NCI-H1105 treated with DMSO at 0.1 percent for 48 hours (cell line): ENCODE measurements at places on chromosomes 16 and 17.

DNA sequence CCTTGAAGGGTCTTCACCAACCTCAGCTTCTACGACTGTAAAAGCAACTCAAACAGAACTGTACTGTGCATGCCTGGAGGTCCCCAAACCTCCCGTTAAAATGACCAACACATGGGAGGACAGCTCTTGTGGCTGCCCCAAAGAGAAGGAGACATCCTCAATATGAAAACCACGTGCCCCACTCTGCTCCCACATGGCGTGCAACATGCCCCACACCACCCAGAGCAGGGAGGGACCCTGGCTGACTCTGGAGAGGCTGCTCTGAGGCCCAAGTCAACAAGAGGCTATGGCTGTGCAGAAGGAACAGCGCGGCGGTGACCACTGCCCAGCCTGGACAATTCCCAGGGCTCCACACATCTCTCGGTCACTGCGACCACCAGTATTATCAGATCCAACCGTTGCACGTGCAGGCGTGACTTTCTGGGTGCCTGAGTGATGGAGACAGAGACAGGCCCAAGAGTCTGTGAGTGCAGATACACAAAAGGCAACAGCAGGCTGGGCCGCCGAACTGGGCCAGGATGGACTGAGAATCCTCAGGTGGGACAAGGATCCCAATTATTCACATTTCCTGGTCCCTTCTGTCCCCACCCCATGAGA is 1.4 kb downstream of the PLD6 start:
- DNase-seq: no peak

DNA sequence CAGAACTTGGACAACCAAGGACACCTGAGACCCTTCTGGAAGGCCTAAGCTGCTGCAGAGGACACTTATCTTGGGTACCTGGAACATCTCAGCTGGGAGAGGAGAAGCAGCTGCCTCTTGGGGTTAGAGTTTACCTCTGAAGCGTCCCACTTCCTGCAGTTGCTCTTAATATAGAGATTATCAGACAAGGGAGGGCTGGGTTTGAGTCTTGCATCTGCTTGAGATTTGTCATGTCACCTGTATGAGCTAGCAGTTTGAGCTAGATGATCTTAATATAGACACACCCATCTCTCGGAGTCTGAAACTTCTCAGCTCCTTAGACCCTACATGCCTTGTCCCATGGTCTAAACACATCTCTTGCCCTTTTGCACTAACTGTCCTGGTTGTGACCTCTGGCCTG is 93.1 kb upstream of the CCL1 start:
- DNase-seq: no peak

DNA sequence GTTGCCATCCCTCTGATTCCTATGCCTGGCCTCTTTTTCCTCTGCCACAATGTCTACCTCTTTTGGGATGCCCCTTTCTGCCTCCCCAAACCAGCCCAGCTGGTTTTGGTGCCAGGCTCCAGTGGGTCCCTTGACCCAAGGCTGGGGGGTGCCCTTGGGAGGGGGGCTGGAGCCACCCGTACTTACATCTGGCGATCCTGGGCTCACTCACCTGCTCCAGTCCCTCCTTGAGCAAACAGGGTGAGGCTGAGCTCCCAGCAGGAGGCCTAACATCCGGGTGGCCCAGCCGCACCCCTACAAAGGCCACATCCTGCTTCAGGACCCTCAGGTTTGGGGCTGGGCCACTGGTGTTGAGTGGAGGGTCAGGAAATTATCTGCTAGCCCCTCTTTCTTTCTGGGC is 1.2 kb downstream of the ERN2 start:
- no peak for DNase-seq

- no peak for DNase-seq
These were observed 943 bp upstream of the COTL1 start for GRCh38 chr16:84618581-84619460.

DNA sequence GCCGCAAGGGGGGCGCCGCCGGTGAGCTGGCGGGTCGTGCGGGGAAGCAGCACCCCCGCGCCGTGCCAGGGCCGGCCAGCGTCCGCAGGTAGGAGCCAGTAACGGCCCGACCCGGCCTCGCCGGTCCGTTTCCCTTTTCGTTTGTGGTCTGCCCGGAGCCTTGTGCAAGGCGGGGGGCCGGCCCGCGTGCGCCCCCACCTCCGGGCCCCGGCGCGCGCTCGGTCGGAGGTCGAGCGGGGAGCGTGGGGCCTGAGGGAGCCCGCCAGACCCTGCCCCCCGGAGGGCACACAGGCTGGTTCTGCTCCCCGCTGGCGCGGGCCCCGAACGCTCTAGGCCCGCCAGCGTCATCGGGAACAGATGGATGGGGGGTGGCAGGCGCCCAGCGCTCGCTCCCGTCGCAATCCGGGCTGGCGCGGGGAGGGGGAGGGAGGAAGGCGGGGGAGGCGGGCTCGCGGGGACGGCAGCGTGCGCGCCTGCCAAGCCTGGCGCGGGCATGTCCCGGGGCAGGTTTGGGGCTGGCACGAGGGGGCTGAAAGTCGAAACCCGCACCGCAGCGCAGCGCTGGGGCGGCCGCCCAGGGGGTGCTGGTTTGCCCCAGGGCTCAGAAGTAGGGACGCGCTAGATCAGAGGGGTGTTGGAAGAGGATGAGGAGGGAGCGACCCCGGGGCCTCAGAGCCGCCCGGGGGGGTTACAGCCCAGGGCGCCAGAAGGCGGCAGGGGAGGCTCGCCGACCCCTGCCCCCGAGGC is 1.5 kb upstream of the GSE1 start:
- DNase-seq: peak; percentile 47

DNA sequence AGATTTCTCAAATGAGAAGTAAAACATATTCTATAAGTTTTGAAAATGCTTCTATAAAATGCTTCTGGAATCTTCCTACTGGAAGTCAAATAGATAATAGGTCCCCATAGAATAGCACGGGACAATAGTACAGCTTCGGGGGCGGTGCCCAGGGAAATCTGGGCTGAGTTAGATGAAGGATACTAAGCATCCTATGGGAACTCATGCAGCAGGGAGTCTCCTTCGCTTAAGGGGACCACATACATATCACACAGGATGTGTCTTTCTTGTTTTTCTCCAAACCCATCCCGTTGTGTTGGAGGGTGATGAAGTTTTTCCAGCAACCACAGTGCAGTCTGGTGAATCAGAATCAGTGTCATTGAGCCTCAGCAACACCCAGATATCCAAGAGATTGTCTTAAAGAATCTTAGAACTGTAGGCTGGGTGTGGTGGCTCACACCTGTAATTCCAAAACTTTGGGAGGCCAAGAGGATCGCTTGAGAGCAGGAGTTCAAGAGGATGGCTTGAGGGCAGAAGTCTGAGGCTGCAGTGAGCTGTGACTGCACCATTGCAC is 84.2 kb downstream of the PITPNC1 start:
- DNase-seq: no peak

DNA sequence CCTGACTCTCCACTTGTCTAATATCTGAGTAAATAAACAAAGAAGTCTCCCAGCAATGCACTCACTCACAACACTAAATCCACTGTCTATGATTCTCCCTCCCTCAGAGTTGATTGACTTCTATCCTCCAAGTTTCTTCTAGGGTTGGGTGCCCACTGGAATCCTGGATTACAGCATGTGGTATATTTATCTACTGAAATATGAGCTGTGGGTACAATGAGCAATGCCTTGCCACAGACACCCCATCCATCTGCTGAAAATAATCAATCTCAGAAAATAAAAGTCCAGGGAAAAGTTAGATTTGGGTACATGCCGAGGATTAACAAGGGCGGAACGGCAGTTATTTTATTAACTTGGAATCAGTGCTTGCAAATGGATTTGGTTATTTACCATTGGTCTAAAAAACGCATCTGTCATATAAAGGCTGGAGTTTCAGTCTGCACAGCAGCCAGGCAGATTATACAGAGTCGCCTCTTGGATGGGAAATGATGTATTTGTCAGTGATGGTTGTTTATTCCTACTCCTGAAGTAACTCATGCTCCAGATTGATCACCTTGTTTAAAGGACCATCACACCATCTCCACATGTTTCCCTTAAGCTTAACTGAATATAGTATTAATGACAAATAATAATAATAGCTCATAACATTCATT is 193.9 kb upstream of the SOX9 start:
- no peak for DNase-seq

- DNase-seq: no peak
These were observed 5.1 kb upstream of the SLC7A6 start for GRCh38 chr16:68259007-68259825.

DNA sequence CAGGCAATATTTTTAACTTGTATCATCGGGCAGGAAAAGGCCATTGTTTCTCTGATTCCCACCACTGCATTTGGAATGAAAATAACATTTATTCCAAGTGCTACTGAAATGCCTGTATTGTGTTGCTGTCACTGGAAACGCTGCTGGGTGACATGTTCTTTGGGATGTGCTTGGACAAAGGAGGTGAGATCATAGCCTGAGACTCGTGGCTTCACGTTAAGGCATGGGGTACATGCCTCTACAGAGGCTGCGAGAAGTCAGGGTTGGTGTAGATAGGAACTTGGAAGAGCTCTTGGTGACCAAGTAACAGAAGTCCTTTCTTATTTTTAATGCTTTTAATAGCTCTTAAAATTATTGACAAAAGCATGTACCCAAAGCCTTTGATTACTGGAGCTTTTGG is 58.8 kb upstream of the MAF start:
- DNase-seq: no peak

GRCh38 chr17:81076141-81076679 is 41.3 kb downstream of the BAIAP2 start:
- no peak for DNase-seq

DNA sequence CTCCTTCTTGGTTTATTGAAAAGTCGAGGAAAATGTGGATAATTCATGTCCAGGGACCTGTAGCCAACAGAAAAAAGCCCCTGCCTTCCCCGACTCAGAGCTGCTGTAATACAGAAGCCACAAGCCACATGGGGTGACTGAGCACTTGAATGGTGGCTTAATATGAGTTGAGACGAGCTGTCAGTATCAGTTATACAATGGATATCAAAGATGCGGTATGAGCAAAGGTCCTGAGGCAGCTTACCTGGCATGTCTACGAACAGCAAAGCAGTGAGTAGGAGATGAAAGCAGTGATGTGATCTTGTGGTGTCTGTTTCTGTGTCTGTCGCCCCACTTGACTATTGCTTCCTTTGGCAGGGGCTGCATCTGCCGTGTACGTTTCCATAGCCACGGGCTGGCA is 12.2 kb upstream of the RMI2 start:
- no peak for DNase-seq

DNA sequence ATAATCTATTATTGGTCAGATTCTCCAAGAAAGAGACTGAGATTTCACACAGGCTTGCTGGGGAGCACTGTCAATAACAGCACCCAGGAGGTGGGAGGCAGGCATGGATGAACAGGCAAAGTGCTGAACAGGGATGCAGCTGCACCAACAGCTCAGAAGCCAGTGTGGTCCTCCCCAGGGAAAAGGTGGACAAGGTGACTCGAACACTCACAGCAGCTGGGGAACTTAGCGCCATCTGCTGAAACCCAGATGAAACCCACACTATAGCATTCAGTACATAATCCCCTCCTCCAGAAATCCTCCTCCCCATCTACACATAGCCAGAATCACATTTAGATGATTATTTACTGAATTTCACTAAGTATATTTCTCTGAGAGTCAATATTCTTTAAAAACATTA is 255.2 kb upstream of the WSB1 start:
- peak; percentile 1 for DNase-seq

- no peak for DNase-seq
These were observed 139.0 kb downstream of the RAB11FIP4 start for GRCh38 chr17:31530391-31530985.

DNA sequence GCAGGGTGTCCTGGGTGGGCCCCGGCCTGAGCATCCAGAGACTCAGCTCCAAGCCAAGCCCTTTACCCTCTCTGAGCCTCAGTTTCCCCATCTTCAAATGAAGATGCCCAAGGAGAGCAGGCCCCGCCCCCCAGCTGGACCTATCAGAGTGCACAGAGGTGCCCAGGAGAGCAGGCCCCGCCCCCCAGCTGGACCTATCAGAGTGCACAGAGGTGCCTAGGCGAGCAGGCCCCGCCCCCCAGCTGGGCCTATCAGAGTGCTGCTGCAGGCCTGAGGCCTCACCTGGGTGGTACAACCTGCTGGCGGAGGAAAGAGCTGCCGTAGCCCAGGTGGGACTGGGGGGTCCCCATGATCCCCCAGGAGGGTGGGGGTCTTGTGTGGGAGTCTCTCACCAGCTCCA is 3.4 kb upstream of the SSTR5 start:
- no peak for DNase-seq

DNA sequence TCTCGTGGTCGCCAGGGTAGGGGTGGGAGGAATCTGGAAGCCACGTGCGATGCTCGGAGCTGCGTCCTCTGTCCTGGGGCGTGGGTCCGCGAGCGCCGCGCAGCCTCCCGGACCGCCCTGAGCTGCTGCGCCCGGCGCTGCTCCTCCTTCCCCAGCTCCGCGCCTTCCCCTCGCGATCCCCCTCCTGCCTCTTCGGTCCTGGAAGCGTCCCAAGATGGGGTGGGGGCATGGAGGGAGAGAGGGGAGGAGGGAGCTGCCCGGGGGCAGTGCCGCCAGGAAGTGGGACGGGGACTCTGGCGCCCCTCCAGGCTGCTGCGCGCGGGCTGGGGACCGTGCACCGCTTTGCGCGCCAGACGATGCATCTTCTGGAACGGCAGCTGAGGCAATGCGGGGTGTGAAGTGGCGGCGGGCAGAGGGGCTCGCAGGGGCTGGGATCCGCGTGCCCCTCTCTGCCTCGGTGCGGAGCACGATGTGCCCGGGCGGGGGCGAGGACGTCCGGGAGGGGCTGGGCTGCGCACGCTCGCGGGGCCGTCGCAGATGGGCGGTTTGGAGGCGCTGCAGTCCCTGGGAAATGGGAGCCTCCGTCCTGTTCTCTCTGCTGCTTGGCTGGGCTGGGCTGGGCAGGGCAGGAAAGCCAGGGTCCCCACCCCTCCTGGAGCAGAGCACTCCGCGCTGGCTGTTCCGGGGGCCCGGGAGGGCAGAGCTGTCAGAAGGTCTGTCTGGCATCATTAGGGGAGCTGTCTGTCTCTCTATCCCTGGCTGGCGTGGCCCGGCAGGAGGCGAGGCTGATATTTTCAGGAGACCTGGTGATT is 388.0 kb downstream of the SEC14L1 start:
- peak; percentile 47 for DNase-seq

DNA sequence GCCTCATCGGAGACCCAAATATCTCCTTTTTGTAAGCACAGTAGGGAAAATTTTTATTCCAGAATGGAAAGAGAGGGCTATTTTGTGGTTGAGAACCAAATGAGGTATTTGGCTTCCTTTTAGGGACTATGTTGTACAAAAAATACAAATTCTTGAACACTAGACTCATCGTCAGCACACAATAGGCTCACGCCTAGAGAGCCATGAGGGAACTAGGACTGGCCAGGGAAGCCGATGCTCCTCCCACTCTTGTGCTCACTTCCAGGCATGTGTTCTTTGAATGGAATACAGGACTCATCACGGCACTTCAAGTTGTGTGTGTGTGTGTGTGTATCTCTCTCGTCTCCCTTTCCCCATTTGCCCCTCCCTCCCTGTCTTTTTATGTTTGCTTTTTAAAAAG is 17.8 kb upstream of the BLMH start:
- no peak for DNase-seq
